ENCODE measurements at places on chromosomes 2 and 18.

DNA sequence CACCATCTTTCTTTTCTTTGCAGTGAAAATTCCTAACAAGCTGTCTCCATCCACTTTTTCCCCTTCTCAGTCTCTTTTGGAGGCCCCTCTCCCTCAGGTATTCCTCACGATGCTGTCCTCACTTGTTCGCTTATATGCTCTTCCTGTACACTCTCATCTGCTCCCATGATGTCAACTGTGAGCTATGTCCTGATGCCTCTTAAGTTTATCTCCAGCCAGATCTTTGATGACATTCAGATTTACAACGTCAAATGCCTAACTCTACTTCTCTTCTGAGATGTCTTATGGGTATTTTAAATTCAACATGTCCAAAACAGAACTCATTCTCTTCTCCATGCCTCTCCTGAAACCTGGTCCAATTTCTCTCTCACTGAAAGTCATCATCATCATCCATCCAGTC, 55.1 kb upstream of the SERTAD2 start:
- DNase-seq = no peak

DNA sequence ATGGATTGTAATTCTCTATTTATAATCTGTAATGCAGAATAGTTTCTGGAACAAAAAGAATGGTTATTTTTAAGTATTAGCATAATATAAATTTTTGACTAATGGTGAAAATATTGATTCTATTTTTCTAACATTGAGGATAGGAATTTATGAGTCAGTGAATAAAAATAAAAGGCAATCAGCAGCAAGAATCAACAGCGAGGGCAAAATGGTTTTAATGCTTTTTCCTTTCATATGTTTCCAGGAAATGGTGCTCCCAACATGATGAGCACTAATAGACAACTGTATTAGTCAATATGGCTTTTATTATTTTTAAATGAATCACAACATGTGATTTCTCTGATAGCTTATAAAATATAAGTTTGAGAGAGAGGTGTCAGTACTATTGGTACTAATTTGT, 90.7 kb upstream of the TFPI start:
- no peak for DNase-seq

DNA sequence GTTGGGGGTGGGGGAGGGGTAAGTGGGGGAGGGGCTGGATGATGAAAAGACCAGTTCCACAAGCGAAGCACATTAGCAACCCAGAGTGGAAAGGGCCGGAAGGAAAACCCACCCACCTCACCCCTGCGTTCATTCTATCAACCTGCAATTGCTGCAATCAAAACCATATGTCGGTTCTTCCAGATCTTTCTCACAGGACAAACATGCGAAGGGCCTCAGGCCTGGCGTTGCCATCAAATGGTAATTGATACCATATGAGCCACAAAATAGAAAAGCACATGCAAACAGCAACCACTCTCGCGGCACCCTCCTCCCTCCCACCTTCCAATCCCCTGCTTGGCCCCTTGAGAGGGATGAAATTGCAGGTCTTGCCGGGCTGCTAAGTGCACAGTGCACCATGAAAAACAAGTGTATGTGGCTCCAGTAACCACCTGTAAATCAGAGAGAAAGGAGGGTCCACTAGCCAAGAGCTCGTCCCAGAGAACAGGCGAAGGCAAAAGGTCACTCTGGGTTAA, 287.5 kb downstream of the TCF4 start:
- DNase-seq = no peak

- no peak for DNase-seq
Measured at GRCh38 chr2:106537047-106537446, 49.9 kb downstream of the CD8B2 start.

DNA sequence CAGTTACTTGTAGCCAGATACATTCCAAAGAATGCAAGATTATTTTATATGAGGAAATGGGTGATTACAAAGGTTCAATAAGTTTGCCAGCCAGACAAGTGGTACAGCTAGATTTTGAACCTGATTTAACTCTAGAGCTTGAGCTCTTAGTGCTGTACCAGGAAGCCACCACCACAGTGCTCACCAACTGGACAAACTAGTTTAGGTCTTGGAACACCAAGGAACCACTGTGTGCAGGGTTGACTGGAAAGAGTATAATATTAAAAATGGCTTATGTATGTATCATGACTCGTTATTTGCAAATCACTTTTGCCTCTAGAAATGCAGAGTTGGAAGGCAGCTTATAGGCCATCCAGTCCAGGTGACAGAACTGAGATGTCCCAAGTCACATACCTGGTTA, 177.2 kb downstream of the TXNL1 start:
- DNase-seq = no peak

GRCh38 chr2:176820371-176820932, 392.1 kb upstream of the HNRNPA3 start:
- no peak for DNase-seq

DNA sequence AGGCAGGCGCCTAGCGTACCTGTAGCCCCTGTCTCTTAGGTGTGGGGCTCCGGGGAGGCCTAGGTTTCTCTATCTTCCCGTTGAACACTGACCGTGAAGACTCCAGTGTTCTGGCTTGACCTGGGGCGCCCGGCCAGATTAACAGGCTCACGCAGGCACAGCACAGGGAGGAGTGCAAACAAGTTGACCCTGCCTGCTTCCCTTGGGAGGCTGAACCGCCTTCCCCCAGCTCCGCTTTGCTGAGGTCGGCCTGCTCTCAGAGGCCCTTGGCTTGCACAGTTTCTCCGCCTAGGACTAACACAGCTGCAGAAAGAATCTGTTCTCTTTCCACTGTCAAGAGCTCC, 567 bp downstream of the PCYOX1 start:
- no peak for DNase-seq

GRCh38 chr2:230721712-230722111, 9.1 kb downstream of the CAB39 start:
- no peak for DNase-seq

DNA sequence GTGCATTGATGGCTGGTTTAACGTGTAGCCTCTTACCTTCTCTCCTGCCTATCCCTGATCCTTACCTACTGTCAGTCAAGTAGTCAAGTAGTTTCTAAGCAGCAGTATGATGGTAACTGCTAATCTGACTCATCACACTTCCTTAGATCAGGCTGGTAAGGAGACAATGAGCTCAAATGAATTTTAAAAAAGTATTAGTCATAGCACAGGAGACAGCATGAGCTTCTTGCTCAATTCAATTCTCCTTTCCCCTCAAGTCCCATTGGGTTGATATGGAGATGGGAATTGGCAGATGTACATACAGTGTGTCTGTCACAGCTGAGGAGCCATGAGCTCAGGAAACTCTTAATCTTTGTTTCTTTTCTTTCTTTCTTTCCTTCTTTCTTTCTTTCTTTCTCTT, 799.7 kb downstream of the LRP1B start:
- DNase-seq = no peak

GRCh38 chr2:98839292-98839691, 96.7 kb downstream of the CRACDL start:
- no peak for DNase-seq

GRCh38 chr18:22005191-22005841, 164.1 kb upstream of the GATA6 start:
- no peak for DNase-seq

DNA sequence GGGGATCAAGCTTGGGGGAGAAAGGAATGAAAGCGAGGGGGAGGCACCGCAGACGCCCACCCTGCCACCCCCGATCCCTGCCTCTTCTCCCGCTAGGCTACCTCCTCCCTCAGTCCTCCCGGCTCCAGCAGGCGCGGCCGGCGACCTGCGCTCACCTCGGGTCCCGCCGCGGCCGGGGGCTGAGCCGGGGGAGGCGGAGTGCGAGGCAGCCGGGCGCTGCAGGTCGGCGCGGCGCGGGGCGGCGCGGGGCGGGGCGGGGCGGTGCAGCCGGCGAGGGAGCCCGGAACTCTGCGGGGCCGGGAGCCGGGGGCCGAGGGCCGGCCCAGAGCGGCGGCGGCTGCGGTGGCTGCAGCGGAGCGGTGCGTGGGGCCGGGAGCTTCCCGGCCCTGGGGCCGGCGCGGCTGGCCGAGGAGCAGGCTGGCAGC, 477 bp downstream of the ACVR1 start:
- DNase-seq = no peak

GRCh38 chr2:134845719-134846118, 7.3 kb downstream of the ACMSD start:
- no peak for DNase-seq

- DNase-seq = peak; percentile 47
Measured at GRCh38 chr18:63257453-63257852, 62.1 kb downstream of the BCL2 start.

GRCh38 chr18:62457877-62458276, 64.9 kb upstream of the ZCCHC2 start:
- no peak for DNase-seq

GRCh38 chr18:31633392-31634330, 42.0 kb downstream of the TTR start:
- no peak for DNase-seq

DNA sequence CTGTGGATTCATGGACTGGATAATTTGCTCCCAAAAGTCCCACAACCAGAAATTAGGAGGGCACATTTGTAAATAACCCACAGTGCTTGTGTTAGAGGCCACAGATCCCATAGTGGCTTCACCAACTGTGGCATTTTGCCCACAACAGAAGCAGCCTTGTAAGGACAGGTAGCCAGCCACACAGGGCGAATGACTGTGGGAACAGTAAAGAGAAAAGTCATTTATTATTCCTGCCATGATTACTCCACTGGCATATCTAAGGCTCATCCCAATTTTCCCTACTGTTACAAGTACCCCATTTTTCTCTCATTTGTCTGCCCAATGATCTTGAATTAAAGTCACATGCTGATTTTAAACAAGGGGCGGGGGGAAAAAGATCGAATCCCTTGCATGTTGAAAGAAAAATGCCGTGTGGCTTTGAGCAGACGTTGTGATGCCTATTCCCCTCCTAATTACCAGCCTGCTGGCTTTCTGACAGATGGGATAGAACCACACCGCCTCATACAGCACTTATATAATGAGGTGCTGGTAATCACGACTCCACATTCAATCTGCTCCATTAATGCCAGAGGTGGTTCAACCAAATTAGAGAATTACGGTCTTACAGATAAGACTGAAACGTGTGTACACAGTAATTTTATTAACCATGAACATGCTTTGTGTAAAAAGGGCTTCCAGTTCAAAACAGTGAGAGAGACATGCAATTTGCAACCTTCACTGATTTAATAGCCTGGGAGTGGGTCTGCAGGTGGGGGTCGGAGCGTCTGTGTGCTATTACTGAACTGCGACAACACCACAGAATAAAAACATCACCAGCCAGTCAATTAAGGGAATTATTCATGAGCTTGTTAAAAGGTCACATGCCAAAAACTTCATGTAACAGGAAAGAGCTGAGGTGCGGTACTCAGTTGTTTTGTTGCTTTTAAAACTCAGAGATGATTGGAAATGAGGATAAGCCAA, 196.0 kb downstream of the TMEM163 start:
- no peak for DNase-seq

DNA sequence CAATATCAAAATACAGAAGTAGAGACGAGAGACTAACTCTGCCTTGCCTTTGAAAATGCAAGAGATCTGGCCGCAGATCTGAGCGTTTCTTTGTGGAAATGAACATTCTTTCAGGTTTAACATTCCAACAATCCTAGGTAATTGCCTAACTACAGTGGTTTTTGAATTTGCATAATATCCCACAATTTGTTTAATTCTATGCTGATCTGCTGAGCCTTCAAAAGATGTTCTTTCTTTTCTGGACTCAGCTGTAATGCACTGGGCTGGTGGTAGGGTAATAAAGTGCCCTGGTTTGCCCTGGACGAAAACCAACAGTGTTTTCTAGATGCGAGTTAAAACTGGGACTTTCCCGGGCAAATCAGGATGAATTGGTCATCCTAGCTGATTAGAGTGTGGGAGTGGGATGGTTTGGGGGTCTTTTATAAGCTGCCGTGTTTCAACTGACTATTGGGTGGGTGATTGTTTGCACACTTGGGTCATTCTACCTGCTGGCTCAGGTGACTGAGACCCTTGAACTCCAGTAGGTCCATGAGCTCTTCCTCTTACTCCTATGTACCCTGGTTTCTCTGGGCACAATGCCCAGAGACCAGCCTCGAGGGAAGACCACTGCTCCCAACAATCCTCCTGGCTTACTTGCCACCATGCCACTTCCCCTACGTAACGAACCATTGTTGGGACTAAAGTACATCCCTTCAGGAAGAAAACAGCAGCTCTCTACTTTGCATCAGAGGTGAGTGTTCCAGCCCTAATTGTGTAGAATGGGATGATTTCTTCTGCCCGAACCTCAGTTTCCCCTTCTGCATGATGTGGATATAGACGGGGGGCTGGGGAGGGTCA, 3.4 kb upstream of the PAX8 start:
- peak; percentile 76 for DNase-seq

DNA sequence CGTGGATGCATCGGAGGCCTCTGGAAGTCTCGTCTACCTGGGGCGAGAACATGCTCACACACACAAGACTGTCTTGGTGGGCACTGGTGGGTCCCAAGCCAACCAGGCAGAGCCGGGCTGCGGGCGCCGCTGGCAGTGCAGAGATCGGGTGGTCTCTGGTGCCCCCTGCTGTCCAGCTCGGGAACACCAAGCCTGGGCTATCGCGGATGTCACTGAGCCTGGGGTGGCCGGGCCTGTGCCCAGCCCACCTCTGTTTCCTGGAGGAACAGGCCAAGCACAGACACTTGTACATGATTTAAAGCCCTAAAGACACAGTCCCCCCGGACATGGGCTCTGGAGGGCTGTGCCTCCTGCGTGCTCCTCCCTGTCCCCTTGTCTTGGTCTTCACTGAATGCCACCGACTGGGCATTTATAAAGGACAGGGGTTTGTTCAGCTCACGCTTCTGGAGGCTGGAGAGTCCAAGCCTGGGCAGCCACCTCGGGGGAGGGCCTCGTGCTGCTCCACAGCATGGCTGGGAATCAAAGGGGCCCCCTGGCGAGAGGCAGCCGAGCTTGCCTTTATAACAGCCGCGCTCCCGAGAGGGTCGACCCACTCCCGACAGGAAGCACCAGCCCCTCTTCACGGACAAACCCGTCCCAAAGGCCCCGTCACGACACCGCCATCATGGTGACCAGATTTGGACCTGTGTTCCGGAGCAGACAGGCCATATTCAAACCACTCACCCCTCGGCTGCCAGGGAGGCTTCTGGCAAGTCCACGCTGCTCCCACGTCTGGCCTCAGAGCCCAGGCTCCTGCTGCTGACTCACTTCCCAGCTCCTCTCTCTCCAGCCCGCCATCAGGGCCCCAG, 3.6 kb upstream of the OTOS start:
- DNase-seq = peak; percentile 45

DNA sequence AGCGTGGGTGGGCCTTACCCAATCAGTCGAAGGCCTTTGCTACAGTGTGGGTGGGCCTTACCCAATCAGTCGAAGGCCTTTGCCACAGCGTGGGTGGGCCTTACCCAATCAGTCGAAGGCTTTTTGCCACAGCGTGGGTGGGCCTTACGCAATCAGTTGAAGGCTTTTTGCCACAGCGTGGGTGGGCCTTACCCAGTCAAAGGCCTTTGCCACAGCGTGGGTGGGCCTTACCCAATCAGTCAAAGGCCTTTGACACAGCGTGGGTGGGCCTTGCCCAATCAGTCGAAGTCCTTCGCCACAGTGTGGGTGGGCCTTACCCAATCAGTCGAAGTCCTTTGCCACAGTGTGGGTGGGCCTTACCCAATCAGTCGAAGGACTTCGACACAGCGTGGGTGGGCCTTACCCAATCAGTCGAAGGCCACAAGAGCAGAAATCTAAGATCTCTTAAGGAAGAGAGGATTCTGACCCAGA, 16.3 kb upstream of the GAL3ST2 start:
- DNase-seq = no peak

Data from NCI-H526 treated with DMSO at 0.1 percent for 48 hours (cell line).